ENCODE measurements at places on chromosomes 1 and 21.
A peak's percentile ranks its signal among the peaks of the same experiment; 100 is the strongest.

- no peak for DNase-seq
- H3K27ac ChIP-seq = no peak overlapping the region
- peaks cover 4% of the 10 kb centered on the region for H3K4me1 ChIP-seq
- H3K4me3 ChIP-seq = no peak overlapping the region
- peaks cover 4% of the 10 kb centered on the region for H3K27me3 ChIP-seq
- H3K36me3 ChIP-seq = no peaks in the 10 kb centered on the region
These were observed 79.4 kb downstream of the WDR4 start for GRCh38 chr21:42799948-42800347.

GRCh38 chr1:53087332-53088285 is 25.6 kb downstream of the PODN start:
- peaks cover 7% of the 10 kb centered on the region for H3K4me1 ChIP-seq
- H3K4me3 ChIP-seq = no peak overlapping the region
- H3K27ac ChIP-seq = no peak overlapping the region
- DNase-seq = peak; percentile 21

GRCh38 chr1:116329524-116330341 is 43.3 kb upstream of the ATP1A1 start:
- H3K27ac ChIP-seq = no peak overlapping the region
- peaks cover 8% of the 10 kb centered on the region for H3K4me1 ChIP-seq
- DNase-seq = no peak

DNA sequence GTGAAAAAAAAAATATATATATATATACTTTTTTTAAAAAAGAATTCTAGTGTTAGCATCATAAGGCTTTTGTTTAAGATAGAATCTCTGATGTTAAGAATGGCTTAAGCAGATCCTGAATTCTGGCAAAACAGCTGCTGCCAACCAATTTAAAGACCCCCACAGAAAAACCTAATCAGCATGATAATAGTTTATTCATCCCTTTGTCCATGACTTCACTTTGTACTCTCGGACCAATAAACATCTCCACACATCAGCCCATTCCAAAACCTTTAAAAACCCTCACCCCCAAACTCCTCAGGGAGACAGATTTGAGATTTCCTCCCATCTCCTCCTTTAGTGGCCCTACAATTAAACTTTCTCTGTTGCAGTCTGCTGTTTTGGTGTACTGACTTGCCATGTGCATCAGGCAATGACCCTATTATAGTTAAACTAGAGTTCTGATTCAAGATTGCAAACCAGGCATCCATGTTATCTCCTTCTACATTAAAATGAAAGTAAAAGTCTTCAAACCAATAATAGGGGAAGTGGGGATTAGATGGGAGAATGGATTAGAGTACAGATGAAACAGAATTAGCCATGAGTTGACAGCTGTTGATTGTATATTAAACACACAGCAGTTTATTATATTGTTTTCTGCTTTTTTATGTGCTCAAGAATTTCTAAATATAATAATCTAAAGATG is 9.8 kb upstream of the PHTF1 start:
- H3K27me3 ChIP-seq = no peaks in the 10 kb centered on the region
- H3K27ac ChIP-seq = no peak overlapping the region
- peaks cover 14% of the 10 kb centered on the region for H3K4me1 ChIP-seq

DNA sequence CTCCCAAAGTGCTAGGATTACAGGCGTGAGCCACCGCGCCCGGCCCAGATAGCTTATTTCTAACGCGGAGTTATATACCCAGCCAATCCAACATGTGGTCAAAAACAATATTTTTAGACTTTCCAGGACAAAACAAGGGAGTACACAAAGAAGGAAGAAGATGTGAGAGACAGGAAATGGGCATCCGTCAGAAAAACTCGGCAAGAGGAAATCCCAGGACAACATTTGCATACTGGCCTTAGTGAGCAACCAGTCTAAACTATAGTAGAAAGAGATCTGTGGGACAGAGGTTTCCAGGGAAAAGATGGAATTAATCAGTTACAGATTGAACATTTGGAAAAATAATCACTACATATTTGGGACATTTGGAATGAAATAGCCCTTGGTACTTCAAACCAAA is 11.4 kb downstream of the ARMH1 start:
- H3K4me1 ChIP-seq = peaks cover 10% of the 10 kb centered on the region
- no peak overlapping the region for H3K27ac ChIP-seq
- no peaks in the 10 kb centered on the region for H3K36me3 ChIP-seq
- H3K4me3 ChIP-seq = no peak overlapping the region

- H3K4me1 ChIP-seq = no peaks in the 10 kb centered on the region
- no peak for DNase-seq
- H3K27me3 ChIP-seq = no peaks in the 10 kb centered on the region
- no peaks in the 10 kb centered on the region for H3K36me3 ChIP-seq
- H3K4me3 ChIP-seq = no peak overlapping the region
- H3K27ac ChIP-seq = no peak overlapping the region
These were observed 245.0 kb upstream of the OLFM3 start for GRCh38 chr1:102241431-102242338.

GRCh38 chr1:220708936-220709801 is 19.0 kb downstream of the C1orf115 start:
- H3K27me3 ChIP-seq = no peaks in the 10 kb centered on the region
- H3K4me1 ChIP-seq = peaks cover 30% of the 10 kb centered on the region
- DNase-seq = no peak

GRCh38 chr1:9207086-9207485 is 27.5 kb upstream of the H6PD start:
- no peak overlapping the region for H3K27ac ChIP-seq
- peaks cover 51% of the 10 kb centered on the region for H3K27me3 ChIP-seq
- H3K36me3 ChIP-seq = no peaks in the 10 kb centered on the region
- peaks cover 5% of the 10 kb centered on the region for H3K4me1 ChIP-seq
- no peak for DNase-seq
- no peak overlapping the region for H3K4me3 ChIP-seq

DNA sequence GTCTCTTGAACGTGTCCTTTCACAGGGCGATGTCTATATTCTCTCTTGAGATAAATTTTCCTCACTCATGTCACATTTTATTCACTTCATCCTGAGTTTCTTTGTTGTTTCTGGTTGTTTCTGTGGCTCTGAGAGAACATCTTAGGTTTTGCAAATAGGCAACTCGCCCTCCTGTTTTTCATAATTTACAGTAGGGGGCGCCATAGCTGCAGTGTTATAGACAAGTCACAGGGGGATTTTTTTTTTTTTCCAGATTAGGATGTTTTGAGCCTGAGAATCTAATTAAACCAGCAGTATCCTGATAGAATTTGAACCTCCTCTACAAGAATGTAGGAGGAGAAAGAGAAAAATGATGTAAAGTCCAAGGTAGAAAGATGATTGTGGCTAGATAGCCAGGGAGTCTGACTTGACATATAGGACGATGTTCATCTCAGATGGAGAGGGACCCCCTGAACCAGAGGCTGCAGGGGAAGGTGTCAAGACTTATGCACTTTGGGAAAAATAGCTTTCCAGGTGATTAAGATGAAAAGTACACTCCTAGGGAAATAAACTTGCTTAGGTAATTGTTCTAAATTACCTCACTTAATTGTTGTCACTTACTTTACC is 76.3 kb downstream of the ZP4 start:
- H3K27ac ChIP-seq = no peak overlapping the region

GRCh38 chr1:88150330-88150729 is 533.7 kb upstream of the PKN2 start:
- no peak overlapping the region for H3K27ac ChIP-seq
- no peak overlapping the region for H3K4me3 ChIP-seq
- no peaks in the 10 kb centered on the region for H3K27me3 ChIP-seq
- no peaks in the 10 kb centered on the region for H3K36me3 ChIP-seq
- H3K4me1 ChIP-seq = no peaks in the 10 kb centered on the region
- DNase-seq = no peak

DNA sequence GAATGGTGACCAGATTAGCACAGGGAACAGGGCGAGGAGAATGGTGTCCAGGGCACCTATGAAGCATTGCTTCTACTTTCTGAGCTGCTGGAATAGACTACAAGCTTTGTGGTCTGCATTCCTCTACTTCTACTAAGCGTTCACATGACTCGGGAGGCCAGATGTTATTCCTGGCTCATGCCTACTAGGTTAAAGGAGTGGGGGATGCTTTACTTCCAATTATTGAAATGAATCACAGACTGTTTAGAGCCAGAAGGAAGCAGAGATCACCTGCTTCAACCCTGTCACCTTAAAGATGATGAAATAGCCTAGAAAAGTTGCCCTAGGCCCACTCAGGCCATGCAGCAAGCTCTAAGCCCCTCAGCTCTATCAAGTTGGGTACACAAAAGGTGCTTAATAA is 633.5 kb downstream of the KIF26B start:
- no peaks in the 10 kb centered on the region for H3K4me1 ChIP-seq
- DNase-seq = no peak
- no peak overlapping the region for H3K4me3 ChIP-seq
- H3K27ac ChIP-seq = no peak overlapping the region

- no peaks in the 10 kb centered on the region for H3K27me3 ChIP-seq
- no peaks in the 10 kb centered on the region for H3K4me1 ChIP-seq
- no peak for DNase-seq
- H3K27ac ChIP-seq = no peak overlapping the region
- no peak overlapping the region for H3K4me3 ChIP-seq
- H3K36me3 ChIP-seq = no peaks in the 10 kb centered on the region
These were observed 31.5 kb downstream of the RPS6KC1 start for GRCh38 chr1:213082420-213083111.

- no peak overlapping the region for H3K4me3 ChIP-seq
- H3K36me3 ChIP-seq = no peaks in the 10 kb centered on the region
- H3K4me1 ChIP-seq = peaks cover 14% of the 10 kb centered on the region
- H3K27me3 ChIP-seq = no peaks in the 10 kb centered on the region
- no peak for DNase-seq
These were observed 147.1 kb downstream of the PGBD5 start for GRCh38 chr1:230278871-230279582.

GRCh38 chr1:182888736-182889531 is 49.8 kb downstream of the DHX9 start:
- no peak overlapping the region for H3K4me3 ChIP-seq
- H3K27ac ChIP-seq = no peak overlapping the region
- H3K36me3 ChIP-seq = peaks cover 37% of the 10 kb centered on the region
- H3K27me3 ChIP-seq = no peaks in the 10 kb centered on the region

- no peaks in the 10 kb centered on the region for H3K27me3 ChIP-seq
- H3K36me3 ChIP-seq = no peaks in the 10 kb centered on the region
- H3K4me1 ChIP-seq = no peaks in the 10 kb centered on the region
- no peak overlapping the region for H3K27ac ChIP-seq
These were observed 49.4 kb downstream of the TMCO4 start for GRCh38 chr1:19750101-19750881.

DNA sequence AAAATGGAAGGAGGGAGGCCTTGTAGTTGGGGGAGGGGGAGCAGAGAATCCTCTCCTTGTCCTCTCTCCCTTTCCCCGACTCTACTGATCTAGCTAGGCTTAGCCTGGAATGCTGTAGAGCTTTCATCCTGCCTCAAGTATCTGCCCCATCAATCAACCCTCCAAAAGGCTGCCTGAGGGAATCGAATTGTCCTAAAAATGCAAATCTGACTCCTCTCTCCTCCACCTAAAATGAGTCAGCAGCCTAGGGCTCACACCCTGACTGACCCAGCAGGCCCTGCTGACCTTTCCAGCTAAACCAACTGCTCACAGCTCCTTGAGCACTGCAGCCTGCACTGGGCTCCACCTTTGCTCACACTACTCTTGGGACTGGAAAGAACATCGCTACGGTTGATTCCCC is 2.8 kb downstream of the HPDL start:
- no peaks in the 10 kb centered on the region for H3K27me3 ChIP-seq
- no peak overlapping the region for H3K27ac ChIP-seq
- no peaks in the 10 kb centered on the region for H3K36me3 ChIP-seq
- H3K4me3 ChIP-seq = no peak overlapping the region
- peaks cover 10% of the 10 kb centered on the region for H3K4me1 ChIP-seq

DNA sequence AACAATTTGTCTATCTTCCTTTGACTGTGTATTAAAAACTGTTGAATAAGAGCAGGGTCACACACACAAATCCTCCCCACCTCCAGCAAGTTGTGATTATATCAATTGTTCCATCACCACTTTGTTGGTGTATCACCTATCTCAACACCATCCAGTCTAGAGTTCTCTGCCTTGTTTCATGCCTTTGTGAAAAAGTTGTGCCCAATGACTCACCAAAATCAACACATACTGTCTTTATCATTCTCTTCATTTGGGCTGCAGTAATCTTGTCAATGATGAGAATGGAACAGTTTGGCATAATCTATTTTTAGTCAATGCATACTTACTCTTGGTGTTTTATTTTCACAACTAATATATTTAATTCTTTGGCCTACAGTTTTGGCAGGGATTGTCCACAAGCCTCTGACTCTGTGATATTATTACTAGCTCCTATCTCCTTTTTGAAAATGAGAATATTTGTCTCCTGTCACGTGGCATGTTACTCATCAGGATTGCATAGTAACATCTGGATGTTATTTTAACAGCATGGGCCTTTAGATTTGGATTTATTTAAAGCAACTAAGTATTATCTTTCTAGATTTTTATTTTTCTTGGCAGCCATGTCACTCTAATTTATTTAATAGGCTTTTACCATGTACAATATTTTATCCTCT is 5.1 kb downstream of the C1orf87 start:
- peaks cover 12% of the 10 kb centered on the region for H3K27me3 ChIP-seq
- no peak for DNase-seq
- H3K36me3 ChIP-seq = no peaks in the 10 kb centered on the region
- no peaks in the 10 kb centered on the region for H3K4me1 ChIP-seq
- H3K27ac ChIP-seq = no peak overlapping the region
- H3K4me3 ChIP-seq = no peak overlapping the region

GRCh38 chr1:25458541-25459298 is 28.0 kb downstream of the MACO1 start:
- H3K36me3 ChIP-seq = peaks cover 62% of the 10 kb centered on the region
- H3K4me3 ChIP-seq = no peak overlapping the region
- DNase-seq = no peak
- H3K27ac ChIP-seq = no peak overlapping the region
- no peaks in the 10 kb centered on the region for H3K27me3 ChIP-seq

DNA sequence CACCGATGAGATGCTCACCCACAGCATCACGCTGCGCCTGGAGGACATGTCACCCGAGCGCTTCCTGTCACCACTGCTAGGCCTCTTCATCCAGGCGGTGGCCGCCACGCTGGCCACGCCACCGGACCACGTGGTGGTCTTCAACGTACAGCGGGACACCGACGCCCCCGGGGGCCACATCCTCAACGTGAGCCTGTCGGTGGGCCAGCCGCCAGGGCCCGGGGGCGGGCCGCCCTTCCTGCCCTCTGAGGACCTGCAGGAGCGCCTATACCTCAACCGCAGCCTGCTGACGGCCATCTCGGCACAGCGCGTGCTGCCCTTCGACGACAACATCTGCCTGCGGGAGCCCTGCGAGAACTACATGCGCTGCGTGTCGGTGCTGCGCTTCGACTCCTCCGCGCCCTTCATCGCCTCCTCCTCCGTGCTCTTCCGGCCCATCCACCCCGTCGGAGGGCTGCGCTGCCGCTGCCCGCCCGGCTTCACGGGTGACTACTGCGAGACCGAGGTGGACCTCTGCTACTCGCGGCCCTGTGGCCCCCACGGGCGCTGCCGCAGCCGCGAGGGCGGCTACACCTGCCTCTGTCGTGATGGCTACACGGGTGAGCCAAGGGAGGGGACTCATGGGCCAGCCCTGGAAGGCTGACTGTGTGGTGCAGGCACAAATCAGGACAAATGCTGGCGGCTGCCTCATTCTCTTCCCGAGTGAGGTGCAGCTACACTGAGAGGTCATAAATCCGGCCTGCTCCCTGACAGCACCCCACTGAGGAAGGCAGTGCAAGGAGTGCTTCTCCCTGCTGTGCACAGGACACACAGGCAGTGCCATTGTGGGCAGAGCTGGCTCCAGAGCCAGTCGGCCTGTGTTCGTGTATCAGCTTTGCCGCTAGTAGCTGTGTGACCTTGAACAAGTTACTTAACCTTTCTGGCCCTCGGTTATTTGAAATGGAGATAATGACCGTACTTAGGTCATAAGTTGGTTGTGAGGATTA is 9.4 kb downstream of the CELSR2 start:
- no peaks in the 10 kb centered on the region for H3K36me3 ChIP-seq
- no peak overlapping the region for H3K27ac ChIP-seq
- peaks cover 15% of the 10 kb centered on the region for H3K4me1 ChIP-seq
- H3K4me3 ChIP-seq = no peak overlapping the region

All from heart right ventricle (tissue), 16 donors.